Activated CD8-positive, alpha-beta memory T cell treated with anti-CD3 and anti-CD28 coated beads, Interleukin-2, amount 10 ng/mL, durations not matched to agents 7 days and 5 days (primary cell): ENCODE measurements at places on chromosomes 6 and 20. TPM values are rescaled to one million over a fixed set of nuclear protein-coding genes. Genes with fewer than 3 reads are reported as not detected.

DNA sequence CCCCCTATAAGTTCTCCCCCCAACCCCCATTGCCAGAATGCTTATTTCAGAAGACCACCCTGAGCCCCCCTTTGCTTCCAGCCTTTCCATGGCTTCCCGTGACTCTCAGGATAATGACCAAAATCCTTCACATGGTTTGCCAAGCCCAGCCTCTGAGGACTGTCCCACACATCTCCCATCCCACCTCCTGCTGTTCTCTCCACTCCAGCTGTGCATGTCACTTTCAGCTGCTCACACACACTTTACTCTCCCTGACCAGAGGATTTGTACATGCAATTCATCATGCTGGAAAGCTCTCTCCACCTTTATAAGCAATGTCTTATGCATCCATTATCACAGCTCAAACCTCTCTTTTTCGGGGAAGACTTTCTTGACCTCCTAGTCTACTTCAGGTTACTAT lies 164.2 kb downstream of the PRL start:
- no peaks in the 10 kb centered on the region for H3K36me3 ChIP-seq
- H3K4me1 ChIP-seq, result no peaks in the 10 kb centered on the region

- H3K36me3 ChIP-seq, result peaks cover 10% of the 10 kb centered on the region
- H3K27ac ChIP-seq, result no peak overlapping the region
- no peak overlapping the region for H3K4me3 ChIP-seq
- DNase-seq, result no peak
Observed at GRCh38 chr20:46984405-46984804, 89.8 kb downstream of the EYA2 start.

- H3K27me3 ChIP-seq, result no peaks in the 10 kb centered on the region
- no peak overlapping the region for H3K27ac ChIP-seq
- no peaks in the 10 kb centered on the region for H3K36me3 ChIP-seq
- no peak overlapping the region for H3K4me3 ChIP-seq
- DNase-seq, result no peak
Observed at GRCh38 chr20:40073535-40074111, 615.4 kb downstream of the MAFB start.

ABHD16B gene
- total RNA-seq, result not detected

GRCh38 chr20:51532577-51533191 lies 9.8 kb downstream of the NFATC2 start:
- peaks cover 95% of the 10 kb centered on the region for H3K4me1 ChIP-seq
- H3K36me3 ChIP-seq, result peaks cover 40% of the 10 kb centered on the region
- peak; percentile 55 for DNase-seq
- peak overlapping the region; percentile 69 for H3K27ac ChIP-seq

DNA sequence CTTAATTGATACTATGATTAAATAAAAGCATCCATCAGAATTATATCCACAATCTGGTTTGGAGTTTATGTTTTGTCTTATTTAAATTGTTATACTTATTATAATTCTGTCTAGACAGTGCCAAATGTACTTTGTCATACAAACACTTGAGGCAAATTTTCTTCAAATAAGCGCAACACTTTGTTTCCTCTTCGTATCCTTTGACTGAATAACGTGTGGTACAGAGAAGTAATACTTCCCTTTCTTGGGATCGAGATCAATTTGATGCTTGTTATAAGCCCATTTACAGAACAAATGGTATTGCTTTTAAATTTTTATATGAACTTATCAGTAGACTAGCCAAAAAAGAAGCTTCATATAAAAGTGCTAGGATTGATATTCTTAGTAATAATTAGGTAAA lies 111.0 kb downstream of the ATG5 start:
- H3K27me3 ChIP-seq, result no peaks in the 10 kb centered on the region
- H3K4me1 ChIP-seq, result peaks cover 10% of the 10 kb centered on the region
- H3K27ac ChIP-seq, result no peak overlapping the region
- no peak overlapping the region for H3K4me3 ChIP-seq

- H3K27ac ChIP-seq, result no peak overlapping the region
- no peak for DNase-seq
- H3K27me3 ChIP-seq, result peaks cover 12% of the 10 kb centered on the region
- no peaks in the 10 kb centered on the region for H3K36me3 ChIP-seq
- H3K4me1 ChIP-seq, result no peaks in the 10 kb centered on the region
Observed at GRCh38 chr6:167442245-167442644, 117.4 kb downstream of the TTLL2 start.

DNA sequence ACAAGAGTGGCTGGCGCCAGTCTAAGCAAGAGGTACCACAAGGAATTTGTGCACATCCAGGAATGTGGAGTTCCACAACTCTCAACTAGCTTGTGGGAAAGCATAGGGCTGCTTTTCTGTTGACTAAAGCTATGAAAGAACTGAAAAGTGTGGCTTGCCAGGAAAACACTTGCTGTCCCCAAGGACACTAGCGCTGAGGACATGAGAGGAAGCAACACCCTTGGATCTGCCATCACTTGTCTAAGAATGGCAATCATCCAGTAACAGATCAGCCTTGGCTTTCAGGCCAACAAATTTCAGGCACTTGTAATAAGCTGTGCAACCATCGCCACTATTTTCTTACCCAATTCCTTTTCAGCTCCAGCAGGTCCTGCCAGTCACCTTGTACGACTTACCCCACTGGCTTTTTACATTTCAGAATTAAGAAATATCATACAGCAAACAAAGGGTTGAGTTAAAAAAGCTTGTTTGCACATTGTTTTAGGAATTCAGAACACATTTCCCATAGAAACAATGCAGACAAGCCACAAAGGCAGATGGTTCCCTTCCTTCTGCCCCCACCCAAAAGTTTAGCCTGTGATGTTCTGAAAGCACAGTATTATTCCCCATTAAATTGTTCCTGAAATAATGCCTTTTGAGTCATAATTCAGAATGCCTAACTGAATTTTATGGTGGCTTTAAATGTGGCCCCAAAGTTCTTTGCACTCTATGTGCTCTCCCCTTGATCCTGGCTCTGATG lies 57.9 kb upstream of the SSTR4 start:
- H3K27me3 ChIP-seq, result no peaks in the 10 kb centered on the region
- H3K27ac ChIP-seq, result no peak overlapping the region
- H3K4me1 ChIP-seq, result no peaks in the 10 kb centered on the region
- no peak overlapping the region for H3K4me3 ChIP-seq
- no peak for DNase-seq
